ENCODE measurements at places on chromosomes 2 and 18.

GRCh38 chr2:161138429-161138828 is 21.8 kb upstream of the TANK start:
- DNase-seq = no peak

DNA sequence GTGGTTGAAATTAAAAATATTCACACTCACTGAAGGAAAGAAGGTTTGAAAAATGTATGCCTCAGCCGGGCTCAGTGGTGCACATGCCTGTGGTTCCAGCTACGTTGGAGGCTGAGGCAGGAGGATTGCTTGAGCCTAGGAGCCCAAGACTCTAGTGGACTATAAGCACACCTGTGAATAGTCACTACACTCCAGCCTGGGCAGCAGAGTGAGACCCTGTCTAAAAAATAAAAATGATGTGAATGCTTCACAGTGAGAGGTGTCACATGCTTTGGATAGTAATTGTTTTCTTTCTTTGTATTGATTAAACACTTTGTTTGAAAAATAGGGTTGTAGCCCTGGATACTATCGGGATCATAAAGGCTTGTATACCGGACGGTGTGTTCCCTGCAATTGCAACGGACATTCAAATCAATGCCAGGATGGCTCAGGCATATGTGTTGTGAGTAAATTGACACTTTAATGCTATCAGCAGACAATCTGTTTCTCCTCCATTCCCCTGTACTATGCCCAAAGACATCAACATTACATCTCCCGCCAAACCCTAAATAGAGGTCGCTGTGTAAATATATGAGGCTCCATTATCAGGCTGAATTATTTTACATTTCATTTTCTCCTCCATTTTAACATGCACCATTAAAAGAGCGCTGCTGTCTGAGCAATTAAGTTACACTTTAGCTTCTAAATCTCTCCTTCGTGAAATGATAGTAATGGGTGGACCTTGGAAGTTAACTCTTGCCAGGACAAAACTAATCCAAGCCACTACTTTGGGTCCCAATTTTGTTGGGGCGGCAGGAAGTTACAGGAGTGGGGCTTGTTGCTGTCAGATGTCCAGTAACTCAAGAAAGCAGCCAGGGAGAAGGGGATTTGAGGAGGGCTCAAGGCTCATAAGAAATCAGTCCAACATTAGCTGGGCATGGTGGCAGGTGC is 138.3 kb upstream of the TTC39C start:
- DNase-seq = no peak

DNA sequence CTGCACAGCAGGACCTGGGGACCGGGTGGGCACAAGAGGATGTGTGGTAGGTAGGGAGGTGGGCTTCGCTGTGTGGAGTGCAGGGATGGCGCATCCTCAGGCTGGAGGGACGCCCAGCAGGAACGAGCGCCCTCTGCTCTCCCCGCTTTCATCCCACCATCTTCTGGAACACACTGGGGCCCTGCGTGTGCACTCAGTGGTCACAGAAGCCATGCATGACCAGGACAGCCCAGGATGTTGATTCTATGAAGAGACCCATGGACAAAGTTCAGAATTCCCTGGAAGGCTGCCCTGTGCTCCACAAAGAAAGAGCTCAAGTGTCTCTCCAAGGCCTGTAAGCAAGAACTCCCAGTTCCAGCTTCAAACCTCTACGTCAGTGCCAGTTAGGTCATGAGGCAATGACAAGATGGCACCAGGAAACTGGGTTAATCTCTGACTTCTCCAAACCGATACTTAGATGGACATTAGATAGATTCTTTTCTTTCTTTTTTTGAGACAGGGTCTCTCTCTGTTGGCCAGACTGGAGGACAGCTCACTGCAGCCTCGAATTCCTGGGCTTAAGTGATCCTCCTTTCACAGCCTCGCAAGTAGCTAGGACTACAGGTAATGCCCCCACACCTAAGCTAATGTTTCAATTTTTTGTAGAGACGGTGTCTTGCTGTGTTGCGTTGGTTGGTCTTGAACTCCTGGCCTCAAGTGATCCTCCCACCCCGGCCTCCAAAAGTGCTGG is 3.4 kb downstream of the SLC66A2 start:
- no peak for DNase-seq

DNA sequence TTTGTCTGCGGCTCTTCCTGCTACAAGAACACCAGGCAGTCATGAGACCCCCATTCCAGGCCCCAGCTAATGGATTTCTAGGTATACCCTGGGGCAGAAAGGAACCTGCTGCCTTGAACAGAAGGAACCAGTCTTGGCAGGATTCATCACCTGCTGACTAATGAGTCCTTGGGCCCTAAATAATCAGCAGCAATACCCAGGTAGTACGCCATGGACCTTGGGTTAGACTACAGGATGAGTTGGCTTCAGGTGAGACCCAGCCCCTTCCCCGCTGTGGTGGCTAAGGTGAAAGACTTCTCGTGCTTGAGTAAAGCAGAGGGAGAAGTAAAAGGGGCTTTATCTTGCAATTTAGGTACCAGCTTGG is 105.0 kb downstream of the SPIRE1 start:
- no peak for DNase-seq

- peak; percentile 47 for DNase-seq
Measured at GRCh38 chr2:85668009-85668856, at the start of gene SFTPB. SFTPB (minus strand) TSS chr2:85668199; CDS start chr2:85668183, 16 bp downstream.

GRCh38 chr2:226358688-226359087 is 440.9 kb downstream of the IRS1 start:
- no peak for DNase-seq

- DNase-seq = no peak
Measured at GRCh38 chr18:54184836-54185235, 39.6 kb downstream of the MBD2 start.

DNA sequence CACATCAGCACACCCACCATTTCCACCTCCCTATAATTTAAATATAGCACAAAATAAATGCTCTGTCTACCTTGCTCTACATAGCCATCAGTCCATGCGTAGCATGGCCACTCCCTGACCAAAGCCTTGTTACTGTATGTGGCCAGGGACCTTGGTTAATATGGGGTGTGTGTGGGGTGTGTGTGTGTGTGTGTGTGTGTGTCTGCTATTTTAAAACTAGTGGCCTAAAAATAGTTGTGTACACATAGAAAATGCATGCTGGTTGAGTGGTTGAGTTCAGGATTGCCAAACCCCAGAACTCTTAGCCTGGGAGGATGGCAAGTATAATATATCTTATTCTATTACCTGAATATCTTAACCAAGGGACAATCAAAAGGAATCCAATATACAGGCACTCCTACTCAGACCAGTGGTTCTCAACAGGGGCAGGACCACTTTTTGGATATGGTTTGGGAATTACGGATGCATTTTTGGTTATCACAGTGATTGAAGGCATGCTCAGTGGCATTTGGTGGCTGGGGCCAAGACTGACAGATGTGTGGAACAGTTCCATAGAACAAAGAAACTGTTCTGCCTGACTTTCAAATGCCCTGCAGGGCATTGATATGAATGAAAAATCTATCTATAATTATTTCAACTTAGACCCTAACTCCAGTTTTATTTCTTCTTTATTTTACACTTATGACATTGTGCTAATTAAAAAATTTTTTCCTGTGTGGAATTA is 72.3 kb upstream of the PSME4 start:
- no peak for DNase-seq

DNA sequence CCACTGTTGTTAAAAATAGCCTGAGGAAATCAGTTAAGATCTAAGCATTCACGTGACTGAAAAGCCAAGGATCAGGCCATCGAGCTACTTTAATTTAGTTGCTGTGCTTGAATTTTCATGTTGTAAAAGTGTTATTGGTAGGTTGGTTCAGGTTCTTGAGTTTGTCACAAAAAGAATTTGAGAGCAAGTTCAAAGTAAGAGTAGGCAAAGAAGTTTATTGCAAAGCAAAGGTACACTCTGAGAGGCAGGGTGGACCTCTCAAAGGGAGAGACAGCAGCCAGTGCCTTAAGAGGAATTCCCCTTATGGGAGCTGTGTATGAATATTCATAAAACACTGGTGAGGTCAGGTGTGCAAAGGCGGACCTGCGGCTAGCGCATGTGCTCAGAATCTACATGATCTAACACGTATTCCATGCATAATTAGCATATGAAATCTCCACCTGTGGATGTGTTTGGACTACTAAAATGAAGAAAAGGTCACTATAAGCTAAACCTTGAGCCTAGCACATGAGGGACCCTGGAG is 236.5 kb downstream of the NDUFA10 start:
- no peak for DNase-seq

DNA sequence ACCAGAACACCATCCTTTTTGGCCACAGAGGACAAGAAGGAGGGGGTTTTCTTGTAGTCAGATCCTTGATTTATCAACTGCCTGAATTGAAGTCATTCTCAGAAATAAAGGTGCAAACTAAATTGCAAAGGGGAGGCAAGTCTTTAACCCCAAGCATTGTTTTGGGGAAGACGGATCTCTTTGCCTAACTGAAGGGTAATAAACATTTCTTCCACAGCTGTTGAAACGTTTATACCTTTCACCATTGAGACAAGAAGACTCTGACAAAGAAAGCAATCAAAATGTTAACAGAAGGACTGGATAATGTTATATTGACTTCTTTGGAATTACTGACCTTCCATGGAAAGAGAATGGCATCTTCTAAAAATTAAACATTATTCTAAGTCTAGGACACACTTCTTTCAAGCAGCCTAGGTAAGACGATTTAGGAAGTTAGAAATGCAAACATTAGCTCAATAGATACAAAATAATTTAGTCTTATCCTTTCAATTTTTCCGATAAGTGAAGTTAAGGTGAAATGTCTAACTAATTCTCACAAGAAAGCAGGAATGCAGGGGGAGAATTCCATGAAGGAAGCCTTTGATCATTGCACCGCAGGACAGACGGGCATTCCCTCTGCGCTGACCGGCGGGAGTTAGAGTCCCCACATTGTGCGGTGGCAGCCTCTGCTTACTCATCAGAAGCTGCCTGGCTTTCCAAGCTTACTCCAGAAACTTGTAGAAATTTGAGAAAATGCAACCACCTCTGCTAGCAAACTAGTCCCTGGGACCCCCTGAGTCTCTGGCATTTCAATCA is 69.4 kb upstream of the COPS8 start:
- DNase-seq = no peak

DNA sequence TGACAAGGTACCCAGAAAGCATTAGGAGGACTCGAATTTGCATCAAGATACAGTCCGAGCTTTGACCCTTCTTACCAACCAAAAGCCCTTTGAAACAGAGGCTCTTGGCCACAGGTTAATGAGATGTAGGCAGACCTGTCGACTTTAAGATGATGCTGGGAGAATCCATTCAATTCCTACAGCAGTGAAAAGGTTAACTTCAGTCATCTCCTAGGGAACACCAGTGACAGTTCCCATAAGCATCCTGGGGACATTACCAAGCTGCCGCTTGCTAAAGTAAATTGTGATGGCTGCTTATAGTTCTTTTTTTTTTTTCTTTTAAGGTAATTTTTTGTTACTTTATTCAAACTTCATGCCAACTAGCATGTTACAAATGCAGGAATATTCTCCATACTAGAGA is 379.3 kb downstream of the SOX11 start:
- no peak for DNase-seq

GRCh38 chr2:233455006-233455405 is 100.7 kb downstream of the DGKD start:
- no peak for DNase-seq

GRCh38 chr18:38297910-38298309 is 732.3 kb upstream of the CELF4 start:
- DNase-seq = no peak

DNA sequence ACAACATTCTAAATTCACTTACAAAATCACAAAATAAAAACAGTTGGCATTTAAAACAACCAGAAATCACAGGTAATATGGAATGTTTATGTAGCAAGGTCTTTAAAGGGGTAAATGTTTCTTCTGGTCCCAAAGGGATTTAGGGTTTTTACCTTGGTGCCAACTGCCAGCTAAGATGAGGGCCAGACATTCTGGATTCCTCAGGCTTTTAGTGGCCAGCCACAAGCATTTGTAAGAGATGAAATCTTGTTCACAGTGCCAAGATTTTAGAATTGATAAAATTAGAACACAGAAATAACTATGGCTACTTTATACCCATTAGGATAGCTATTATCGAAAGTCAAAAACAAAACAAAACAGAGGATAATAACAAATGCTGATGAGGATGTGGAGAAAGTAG is 60.4 kb upstream of the CDKL4 start:
- DNase-seq = peak; percentile 43

GRCh38 chr2:80335411-80335810 is 30.9 kb upstream of the LRRTM1 start:
- no peak for DNase-seq

DNA sequence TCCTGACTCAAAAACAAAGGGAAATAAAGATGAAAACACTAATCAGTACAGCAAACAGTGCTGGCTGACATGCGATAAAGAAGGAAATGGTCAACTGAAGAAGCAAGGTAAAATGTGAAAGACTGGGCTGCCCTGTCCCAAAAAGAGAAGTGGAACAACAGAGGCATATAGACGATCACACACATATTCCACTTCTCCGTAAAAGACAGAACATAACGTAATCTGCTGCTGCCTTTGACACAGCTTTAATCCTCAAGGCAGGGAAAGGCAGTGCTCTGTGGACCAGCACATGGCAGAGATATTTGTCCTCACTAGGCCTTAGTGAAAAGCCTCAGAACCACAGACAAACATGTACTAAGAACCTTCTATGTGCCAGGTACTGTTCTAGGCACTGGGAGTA is 24.3 kb upstream of the REL start:
- no peak for DNase-seq

- DNase-seq = peak; percentile 74
Measured at GRCh38 chr18:2978661-2979106, 34.3 kb downstream of the LPIN2 start.

GRCh38 chr2:37558623-37559022 is 112.8 kb downstream of the CDC42EP3 start:
- no peak for DNase-seq

DNA sequence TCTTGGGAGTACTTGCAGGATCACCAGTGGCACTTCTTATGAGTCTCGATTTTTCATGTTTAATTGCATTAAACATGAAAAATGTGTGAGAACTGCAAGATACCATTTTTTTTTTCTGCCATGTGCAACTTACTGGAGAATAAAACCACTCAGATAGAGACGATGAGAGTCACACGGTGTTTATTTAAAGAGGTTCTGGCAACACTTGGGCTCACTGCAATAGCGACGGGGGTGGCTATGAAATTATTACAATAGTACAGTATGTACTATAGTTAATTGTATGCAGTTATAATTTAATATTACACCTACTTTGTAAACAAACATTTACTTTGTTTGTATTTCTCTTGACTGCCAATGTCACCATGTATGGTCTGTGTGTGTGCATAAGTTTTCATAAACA is 479.8 kb downstream of the NUP35 start:
- no peak for DNase-seq

Measured in fibroblast of skin of abdomen (primary cell).